ENCODE measurements at places on chromosomes 3 and 15. TPM values are rescaled to one million over a fixed set of nuclear protein-coding genes. Genes with fewer than 3 reads are reported as not detected.

DNA sequence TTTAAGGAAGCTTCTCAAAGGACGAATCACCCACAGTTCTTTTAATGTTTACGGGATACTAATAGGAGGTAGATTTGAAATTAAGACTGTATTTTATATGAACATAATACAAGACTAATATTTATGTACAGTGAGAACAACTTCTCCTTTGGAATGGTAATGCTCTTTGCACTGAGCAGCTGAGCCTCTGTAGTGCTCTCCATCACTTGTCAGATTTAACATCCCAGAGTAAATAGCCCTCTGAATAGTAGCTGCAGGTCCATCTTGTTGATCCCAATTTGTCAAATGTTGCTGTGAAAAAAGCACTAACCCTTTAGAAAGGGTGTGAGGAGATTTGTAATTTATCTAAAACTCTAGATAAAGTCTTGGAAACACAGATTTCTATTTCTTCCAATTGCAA, 351.4 kb upstream of the KCNMB2 start:
- no peak for DNase-seq

DNA sequence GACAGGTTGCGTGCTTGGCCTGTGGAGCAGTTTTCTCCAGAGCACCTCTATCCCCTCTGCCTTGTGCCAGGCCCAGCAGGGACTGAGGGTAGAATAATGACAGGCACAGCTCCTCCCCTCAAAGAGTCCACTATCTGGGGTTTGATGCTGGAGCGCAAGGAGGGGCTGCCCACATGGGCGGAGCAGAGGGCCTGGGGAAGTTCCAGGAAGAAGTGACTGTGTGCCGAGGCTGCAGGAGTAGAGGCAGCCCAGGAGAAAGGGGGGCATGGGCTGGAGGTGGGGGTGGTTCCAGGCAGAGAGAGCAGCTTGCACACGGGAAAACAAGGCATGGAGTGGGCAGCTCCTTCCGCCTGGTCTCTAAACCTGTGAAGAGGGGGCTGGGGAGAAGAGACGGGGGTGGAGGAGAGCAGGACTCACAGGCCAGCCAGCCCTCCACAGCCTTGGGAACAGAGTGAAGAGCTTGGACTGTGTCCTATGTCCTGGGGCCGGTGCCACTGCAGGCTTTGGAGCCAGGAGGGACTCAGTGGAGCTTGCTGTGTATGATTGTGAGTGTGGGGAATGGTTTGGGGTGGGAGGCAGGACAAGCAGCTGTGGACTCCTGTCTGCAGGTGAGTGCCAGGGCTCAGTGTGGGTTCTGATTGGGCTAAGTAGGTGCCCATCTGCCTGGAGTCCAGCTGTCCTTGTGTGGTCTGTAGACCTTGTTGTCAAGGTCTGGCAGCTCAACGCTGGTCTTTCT, 48.1 kb downstream of the APBA2 start:
- no peak for DNase-seq

DNA sequence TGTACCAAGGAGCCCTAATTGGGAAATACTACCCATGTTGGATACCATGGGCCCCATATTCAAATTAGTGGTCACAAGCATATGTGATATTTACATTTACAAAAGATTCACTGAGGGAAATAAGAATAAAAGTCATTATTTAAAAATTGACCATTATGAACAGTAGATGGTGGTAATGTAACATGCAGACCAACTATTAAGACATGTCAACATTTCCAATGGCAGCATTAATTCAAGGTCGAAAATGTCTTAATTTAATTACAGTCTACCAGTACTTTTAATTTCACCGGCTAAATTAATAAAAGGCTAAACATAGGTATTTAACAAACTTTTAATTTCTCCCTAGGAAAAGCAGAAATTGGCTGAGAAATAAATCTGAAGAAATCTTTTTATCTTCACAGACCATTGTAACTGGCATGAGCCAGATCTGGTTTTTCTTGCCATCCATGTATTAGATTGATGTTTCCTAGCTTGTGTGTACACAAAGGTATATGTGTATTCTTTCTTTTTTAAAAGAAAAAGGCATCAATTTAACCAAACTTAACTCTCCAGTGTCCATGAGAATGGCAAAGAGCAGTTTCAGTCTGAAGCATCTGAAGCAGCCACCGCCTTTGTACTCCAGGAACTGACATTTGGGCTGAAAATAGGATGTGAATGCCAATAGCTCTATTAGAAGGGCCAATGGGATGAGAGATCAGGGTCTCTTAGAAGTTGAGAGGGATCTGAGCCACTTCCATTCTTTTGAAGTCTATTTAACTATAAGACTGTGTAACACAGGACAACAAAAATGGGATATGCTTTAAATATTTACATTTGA, 26.6 kb downstream of the NEK11 start:
- no peak for DNase-seq

GRCh38 chr15:92316586-92317295, 76.9 kb upstream of the ST8SIA2 start:
- no peak for DNase-seq

DNA sequence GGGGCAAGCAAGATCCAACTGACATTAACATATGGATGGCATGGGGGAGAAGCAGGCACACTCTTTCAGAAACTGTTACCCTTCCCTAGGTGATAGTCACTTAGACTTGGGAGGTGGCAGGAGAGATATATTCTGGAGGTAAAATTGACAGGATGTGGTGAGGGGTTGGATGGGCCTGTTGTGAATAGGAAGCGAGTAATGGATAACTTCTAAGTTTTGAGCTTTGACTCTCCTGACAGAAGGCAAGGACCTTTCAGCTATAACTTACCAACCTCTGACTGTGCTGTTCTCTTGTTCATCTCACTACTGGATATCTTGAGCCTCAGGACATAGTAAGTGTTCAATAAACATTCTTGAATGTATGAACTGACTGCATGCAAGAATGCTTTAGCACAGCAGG, 1.9 kb upstream of the PDIA5 start:
- no peak for DNase-seq

DNA sequence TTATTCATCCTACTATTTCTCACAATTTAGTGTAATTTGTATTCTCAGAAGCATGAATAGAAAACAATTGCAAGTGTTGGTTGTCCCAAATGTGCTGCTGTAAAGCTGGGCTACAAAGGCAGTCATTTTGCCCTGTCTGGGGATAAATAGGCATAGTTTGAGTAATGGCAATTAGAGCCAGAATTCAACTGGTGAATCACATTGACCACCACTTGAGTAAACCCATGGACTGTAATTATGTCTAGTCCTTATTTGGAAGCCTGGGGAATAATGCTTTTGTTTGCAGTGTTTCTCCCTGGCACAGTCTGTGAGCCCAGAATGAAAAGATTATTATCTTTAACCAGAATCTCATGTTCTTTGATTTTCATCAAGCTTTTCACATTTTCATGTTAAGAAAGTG, 30.5 kb upstream of the CHL1 start:
- DNase-seq, result no peak

DNA sequence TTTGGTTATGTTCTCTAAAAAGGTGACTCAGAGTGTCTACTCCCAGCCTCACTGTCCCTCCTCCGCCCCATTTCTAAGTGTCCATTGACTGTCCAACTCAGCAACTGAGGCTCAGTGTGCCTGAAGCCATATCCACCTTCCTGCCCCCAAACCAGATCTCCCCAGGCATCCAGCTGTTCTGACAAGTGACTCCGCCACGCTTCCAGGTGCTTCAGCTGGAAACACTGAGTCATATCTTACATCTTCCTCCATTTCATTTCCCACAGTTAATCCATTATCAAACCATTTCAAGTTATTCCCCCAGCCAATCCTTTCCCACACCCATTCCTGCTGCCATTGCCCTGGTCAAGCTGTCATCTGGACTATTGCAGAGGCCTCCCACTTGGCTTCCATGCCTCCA, 17.1 kb downstream of the MAGEF1 start:
- DNase-seq, result no peak

DNA sequence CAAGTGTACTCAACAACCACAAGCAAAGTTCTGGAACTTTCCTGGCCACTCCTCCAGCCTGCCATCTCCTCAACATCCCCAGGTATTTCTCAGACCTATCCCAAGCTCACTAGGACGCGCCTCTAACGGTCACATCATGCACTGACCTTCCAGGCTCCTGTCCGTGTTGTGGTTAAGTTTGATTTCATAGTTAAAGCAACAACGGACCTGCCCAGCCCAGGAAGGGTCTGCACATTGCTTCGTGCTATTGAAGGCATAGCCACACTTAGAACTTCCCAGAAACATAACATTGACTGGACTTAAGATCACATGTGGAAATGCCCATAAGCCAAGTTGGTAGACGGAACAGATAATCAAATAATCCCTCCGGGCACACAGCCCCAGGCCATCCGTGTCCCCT, 85.1 kb downstream of the OCA2 start:
- no peak for DNase-seq

GRCh38 chr15:26970712-26971210, at the start of gene GABRG3:
Gene GABRG3, plus strand, starts transcription at chr15:26971181.
- DNase-seq, result no peak

GRCh38 chr15:33533197-33533596, 222.4 kb downstream of the RYR3 start:
- DNase-seq, result no peak

GRCh38 chr3:166580561-166580960, 743.3 kb upstream of the BCHE start:
- no peak for DNase-seq

DNA sequence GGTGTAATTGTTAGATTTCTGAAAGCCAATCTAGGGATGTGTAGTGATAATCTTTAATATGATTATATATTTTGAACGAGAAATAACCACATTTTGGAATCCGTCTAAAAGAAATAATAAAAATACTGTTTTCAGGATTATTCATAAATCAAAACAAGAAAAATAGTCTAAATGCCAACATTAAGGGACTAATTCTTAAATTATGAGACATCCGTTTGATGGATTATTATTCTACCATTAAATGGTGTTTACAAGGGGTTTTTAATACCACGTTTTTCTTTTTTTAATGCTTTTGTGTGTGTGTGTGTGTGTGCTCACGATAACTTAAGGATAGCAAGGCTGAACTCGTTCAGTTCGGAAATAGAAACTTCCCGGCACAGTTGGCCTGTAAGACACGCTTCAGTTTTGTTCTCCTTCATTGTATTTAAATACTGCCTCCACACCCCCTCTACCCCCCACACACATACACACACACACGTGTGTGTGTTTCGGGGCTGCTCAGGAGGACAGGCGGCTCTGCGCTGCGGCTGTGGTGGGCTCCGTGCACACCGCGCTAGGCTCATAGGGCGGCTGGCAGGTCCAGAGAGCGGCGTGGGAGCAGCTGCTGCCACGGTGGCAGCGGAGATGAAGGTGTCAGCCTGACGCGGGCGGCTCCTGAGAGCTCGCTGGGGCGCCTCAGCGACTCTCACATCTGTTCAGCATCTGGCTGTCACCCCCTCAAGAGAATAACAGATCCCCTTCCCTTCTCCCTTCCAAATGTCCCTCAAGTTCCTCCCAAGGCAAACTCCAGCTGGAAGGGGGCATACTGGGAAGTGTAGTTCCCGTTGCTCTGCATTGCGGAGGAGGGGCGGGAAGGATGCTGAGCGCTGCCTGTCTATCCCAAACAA, 23.0 kb upstream of the ANP32A start:
- no peak for DNase-seq

GRCh38 chr3:27556887-27557286, 72.7 kb upstream of the SLC4A7 start:
- no peak for DNase-seq

DNA sequence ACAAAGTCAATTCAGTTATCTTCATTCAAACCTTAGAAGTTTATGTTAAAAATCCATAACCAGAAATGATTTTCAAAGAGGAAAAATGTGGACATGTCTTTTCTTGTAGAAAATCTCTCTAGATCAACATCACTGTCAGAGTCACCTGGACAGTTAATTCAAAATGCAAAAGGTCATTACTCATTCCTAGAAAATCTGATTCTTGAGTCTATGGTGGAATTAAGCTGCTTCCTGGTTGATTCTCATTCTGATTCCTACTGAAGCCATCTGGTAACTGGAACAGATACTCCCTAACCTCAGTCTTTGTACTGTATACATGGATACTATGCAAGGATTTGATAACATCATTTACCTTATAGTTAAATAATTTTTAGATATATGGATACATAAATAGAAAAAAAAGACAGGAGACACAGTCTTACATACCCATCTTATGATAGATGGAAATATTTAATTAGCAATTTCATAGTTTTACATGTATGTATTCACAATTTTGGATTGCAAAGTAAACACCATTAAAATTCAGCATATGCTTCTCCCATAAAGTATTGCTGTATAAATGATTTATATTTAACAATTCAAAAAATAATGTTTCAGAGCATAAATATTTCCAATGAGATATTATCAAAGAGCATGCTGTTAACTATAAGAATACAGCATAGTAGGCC, 693.2 kb upstream of the CCDC54 start:
- DNase-seq, result no peak

DNA sequence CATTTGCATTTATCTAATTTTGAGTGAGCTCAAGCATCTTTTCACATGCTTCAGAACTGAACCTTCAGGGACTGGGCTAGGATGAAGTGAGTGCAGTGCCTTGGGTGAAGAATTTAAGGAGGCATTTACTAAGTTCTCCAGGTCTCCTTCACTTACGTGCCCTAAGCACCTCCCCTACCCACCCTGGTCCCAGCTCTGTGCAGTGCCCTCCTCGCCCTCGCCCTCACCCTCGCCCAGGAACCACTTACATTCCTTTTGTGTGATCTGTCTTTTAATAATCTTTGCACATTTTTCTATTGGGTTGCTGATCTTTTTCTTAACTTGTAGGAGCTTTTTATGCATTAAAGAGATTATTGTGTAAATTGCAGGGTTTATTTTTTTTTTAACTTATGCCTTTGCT, 322.6 kb downstream of the THSD4 start:
- DNase-seq, result no peak

GRCh38 chr3:47266709-47267489, 15.7 kb downstream of the KIF9 start:
- DNase-seq, result peak; percentile 57

GRCh38 chr15:56934269-56934668, 15.8 kb downstream of the TCF12 start:
- no peak for DNase-seq

DNA sequence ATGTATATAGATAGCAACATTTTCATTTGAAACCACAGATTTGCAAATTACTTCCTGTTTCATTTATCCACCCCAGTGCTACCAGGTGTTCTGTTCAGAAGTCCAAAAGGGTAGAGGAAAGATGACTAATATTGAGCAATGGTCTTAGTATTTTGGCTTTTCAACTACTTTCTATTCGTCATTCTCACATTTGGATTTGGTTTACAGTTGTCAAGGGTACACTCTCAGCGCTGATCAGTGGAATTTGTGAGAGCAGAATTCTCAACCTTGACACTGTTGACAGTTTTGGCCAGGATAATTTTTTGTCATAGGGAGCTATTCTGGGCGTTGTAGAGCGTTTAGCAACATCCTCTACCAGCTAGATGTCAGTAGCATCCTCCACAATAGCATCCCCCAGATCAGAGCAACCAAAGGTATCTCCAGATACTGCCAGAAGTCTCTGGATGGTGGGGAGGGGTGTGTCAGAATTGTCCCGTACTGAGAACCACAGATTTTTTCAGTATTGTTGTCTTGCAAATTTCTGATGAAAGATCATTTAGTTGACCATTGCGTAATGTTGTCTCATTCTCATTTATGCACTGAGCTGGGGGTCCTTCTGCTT, 4.2 kb downstream of the HMCES start:
- DNase-seq, result no peak

- DNase-seq, result no peak
Observed at GRCh38 chr3:47009225-47010110, 30.0 kb downstream of the NBEAL2 start.

Gene CMTM8
- total RNA-seq, result 19.4 TPM

Gene FOXB1
- total RNA-seq, result not detected

Gene ADAMTSL3
- 0.05 TPM for total RNA-seq

Gene AGTR1
- not detected for total RNA-seq

Gene CPLX3
- not detected for total RNA-seq

Gene CCDC33
- total RNA-seq, result 0.15 TPM

Data from HCT116 (cell line).